Airway epithelial cell (primary cell): ENCODE measurements at places on chromosomes 11 and 22. TPM values are rescaled to one million over a fixed set of nuclear protein-coding genes. Genes with fewer than 3 reads are reported as not detected.

CCDC188 gene
- total RNA-seq: not detected in 2 replicates

CATSPER1 gene
- 0.42 TPM in 1 of 2 replicates, not detected in the other for total RNA-seq

PLET1 gene
- not detected in 2 replicates for total RNA-seq

TSPAN18 gene
- total RNA-seq: 0.84 TPM in 1 of 2 replicates, not detected in the other

RFPL2 gene
- not detected in 2 replicates for total RNA-seq

CCDC73 gene
- 0.19 TPM in 1 of 2 replicates, not detected in the other for total RNA-seq
